Hepatic stellate cell (primary cell): ENCODE measurements at places on chromosomes 7 and 10.
A peak's percentile ranks its signal among the peaks of the same experiment; 100 is the strongest.

DNA sequence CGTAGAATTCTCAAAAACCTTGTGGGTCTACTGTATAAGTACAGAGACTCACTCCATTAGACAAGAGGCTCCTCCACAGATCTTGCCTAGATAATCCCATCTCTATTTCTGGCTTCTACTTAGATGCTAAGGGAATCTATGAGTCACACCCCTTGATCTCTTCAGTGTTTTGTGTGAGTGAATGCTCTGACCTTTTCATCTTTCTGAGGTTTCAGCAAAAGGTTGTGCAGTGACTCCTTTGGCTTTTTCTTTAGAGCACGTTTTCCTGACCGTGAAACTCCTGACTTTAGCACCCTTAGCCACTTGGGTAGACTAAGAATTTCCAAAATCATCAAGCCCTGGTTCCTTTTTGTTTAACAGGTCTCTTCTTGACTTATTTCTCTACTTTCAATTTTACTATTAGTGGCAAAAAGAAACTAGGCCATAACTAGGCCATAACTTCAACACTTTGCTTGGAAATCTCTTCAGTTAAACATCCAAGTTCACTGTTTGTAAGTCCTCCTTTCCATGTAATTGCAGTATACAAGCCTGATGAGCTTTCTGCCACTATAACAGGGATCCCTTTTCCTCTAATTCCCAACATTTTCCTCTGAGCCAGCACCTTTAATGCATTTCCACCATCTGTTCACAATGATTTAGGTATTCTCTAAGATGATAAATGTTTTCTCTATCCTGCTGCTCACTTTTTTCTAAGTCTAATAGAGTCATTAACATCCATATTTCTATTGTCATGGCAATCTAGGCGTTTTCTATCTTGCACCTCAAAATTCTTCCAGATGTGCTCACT lies 19.4 kb downstream of the COPG2 start:
- peak; percentile 59 for DNase-seq

GRCh38 chr7:150784120-150784736 lies 15.9 kb downstream of the TMEM176B start:
- DNase-seq: no peak

- DNase-seq: no peak
Observed at GRCh38 chr7:80641548-80641947, 3.1 kb downstream of the CD36 start.

- DNase-seq: no peak
Observed at GRCh38 chr10:76150139-76150875, 718.9 kb downstream of the LRMDA start.

DNA sequence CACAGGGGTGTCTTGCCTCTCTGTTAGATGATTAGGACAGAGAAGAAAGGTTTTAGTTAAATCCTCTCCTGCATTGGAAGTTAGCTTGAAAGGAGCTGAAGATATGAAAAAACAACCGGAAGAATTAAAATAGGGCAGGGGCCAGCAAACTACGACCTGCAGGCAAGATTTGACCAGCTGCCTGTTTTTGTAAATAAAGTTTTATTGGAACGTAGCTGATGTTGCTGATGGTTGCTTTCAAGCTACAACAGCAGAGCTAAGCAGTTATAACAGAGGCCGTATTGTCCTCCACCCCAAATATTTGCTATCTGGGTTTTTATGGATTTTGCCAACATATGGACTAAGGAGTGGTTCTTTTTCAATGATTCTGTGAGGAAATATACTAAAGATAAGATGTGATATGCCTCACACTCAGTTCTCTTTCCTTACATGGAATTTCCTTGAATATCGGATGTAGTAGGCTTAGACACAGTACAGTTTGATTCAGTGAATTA lies 568.8 kb downstream of the PHTF2 start:
- DNase-seq: no peak

GRCh38 chr7:26588511-26588910 lies 275.9 kb downstream of the SKAP2 start:
- no peak for DNase-seq

DNA sequence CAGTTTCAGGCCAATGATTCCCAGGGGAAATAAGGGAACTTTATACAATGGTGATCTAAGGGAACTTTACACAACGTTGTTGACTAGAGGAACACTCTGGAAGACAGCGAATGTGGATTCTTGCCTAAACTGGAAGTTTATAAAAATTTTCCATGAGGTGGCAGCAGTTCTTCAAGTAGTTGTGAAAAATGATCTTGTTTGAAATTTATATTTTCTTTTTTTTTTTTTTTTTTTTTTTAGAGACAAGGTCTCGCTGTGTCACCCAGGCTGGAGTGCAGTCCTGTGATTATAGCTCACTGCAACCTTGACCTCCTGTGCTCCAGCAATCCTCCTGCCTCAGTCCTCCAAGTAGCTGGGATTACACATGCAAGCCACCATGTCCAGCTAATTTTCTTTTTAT lies 32.1 kb upstream of the GTF2I start:
- no peak for DNase-seq

GRCh38 chr7:90817151-90817550 lies 221.0 kb downstream of the CDK14 start:
- no peak for DNase-seq

DNA sequence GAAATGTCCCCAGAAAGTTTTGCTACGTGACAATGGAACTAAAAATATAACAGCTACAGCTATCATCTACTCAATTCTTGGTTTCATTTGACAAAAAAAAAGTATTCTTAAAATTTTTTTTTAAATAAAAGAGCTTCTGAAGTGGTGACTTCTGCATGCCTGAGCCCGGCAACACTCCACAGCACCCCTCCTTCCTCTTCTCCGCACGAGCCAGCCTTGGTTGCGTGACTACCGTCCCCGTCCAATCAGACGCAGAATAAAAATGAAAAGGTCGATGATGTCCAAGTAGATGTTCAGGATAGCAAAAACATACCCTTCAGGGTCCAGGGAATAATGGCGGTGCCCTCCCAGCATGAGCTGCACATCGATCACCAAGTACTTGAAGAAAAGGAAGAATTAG lies 34.5 kb upstream of the GATAD1 start:
- DNase-seq: no peak

DNA sequence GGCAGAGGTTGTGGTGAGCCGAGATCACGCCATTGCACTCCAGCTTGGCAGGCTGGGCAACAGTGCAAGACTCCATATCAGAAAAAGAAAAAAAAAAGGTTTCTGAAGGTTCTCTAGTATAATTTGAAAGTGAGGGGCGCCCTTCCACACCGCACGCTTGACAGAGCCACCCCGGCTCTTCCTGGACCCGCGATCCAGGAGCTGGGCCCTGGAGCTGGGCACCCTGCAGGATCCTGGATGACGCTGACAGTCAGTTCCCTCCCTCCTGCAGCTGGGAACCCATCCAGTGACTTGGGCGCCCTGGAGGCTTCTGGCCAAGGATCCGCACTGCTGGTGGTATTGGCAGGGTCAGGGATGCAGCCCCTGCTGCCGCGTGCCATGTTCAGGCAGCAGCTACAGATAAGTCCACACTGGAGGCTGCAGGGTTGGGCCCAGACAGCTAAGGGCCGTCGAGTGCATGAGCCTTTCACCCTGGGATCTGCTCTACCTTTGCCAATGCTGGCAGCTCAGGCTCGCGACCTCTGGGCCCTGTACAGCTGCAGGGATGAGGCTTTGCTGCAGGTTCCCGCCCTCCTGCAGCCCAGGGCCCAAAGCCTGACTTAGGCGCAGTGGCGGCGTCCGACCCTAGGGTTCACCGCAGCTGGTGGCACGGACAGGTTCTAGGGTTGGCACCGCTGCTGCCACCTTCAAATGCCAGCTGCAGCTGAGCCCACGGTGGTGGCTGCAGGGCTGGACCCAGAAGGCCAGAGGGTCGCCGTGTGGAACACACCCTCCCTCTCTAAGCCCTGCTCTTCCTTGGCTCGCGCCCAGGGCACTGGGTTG lies 110.2 kb downstream of the OR13A1 start:
- no peak for DNase-seq

DNA sequence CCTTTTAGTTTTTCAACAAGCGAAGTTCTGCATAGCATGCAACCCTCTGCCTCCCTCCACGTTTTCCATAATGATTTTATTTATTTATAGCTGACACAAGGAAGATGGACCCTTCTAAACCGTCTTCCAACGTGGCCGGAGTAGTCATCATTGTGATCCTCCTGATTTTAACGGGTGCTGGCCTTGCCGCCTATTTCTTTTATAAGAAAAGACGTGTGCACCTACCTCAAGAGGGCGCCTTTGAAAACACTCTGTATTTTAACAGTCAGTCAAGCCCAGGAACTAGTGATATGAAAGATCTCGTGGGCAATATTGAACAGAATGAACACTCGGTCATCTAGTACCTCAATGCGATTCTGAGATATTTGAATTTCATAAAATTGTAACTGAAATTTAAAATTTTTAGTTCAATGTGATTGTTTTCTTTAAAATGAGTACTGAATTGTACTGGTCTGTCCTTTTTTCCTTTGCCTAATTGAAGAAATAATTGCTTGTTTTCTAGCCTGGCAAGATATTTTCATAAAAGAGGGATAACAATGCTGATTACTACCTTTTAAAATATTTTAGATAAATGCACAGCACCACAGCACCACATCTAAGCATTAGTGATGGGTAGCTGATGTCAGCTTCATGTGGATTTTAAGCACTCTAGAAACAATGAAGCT lies 41.5 kb upstream of the SLC39A12 start:
- DNase-seq: peak; percentile 30

GRCh38 chr10:86366902-86367151 lies 232 bp upstream of the GRID1 start:
- DNase-seq: no peak

DNA sequence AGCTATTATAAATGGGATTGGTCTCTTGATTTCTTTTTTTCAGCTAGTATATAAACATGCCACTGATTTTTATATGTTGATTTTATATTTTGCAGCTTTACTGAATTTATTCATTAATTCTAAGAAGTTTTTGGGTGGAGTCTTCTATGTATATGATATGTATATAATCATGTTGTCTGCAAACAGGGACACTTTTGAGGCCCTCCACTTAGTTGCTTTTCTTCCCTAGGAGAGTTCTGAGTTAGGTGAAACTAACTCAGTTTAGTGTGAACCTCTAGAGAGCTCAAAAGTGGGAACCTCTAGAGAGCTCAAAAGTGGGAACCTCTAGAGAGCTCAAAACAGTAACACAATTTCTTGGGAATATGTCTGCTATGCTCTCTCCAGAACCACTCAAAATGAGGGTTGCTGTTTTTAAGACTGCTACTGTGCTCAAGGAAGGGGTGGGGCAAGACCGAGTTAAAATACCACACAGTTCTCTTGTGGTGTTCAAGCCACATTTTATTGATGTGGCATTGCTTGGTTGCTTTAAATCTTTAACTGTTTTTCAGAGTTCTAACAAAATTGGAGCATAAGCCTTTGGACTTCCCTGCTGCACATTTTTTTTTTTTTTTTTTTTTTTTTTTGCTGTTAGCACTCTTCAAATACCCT lies 13.2 kb downstream of the CCDC7 start:
- no peak for DNase-seq

GRCh38 chr10:5945561-5946418 lies 31.6 kb downstream of the IL15RA start:
- peak; percentile 87 for DNase-seq

DNA sequence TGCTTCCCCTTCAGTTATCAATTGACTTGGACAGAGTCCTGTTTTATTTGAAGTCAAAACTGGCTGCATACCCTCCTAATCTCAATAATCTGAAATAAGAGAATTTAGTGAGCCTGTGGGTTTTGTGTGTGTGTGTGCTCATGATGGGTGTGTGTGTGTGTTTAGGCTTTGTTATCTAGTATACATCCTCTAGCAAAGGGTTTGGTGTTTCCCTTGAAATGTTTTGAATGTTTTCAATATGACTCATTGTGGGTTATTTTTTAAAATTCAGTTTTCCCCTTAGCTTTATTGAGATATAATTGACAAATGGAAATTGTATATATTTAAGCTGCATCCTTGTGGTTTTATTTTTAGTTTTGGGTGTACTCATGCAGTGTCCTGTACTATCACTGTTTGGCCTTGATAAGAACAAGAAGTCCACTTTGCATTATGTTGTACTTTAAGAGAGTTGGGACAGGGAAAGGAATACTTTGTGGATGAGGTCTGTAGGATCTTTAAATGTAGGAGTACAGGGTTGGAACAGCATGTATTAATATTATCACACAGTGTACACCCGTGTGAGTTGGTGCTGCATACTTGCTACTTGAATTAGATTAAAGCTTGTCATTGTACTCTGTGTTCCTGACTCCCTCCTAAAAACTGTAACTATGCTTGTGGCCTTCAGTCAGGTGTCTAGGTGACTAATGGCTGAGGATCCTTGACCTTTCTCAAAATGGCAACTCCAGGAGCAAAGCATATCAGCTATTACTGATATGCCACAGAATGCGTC lies 58.3 kb downstream of the VCL start:
- peak; percentile 35 for DNase-seq

DNA sequence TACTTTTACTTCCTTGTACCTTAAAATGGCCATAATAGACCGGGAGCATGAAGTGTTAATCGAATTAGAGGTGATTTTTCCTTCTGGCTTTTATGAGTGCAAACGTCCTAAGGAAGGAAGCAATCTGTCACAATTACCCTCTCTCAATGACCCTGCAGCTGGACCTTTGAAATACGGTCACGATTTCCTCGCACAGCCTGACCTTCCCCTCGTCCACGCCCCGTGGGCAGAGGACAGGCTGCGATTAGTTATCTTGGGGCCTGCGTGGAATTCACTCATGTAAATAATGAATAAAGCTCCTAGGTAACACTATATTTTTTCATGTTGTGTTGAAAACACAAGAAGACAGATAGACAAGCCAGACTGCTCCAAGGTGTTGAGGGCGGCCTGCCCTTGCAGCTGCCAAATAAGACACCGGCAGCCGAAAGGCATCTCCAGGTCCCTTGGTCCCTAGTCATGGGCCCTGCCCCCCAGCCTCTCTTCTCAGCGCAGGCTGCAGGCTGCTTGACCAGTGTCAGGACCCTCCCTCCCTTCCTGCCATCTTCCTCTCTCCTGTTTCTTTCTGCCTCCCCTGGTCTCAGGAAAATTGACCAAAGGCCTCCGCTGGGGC lies 199.9 kb downstream of the TCERG1L start:
- DNase-seq: no peak

DNA sequence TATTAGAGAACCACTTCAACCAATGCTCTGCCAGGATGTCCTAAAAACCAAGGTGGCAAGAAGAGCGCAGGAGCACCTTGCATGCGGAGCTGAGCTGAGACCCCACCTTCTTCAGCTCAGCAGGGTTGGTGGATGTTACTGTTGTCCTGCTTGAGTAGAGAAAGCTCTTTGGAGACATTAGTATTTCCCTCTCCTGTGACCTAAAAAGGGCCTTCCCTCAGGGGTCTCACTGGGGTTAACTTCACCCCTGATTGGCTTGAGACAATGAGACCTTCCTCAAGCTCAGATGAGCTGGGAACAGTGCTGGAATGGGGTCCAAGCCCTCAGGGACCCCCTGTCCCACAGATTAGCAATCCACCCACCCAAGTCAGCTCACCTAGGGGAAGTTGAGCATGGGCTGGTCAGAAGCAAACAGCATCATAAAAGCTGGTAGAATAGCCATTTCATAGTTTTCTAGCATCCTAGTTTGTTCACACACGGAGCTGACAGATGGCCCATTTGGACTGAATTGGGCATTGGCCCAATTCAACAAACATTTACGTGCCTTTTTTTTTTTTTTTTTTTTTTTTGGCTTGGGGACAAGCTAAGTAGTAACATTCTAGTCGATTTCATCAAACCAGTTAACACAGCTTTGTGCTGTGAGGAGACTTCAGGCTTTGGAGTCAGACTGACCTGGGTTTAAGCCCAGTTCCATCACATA lies 100.6 kb upstream of the HABP2 start:
- no peak for DNase-seq
